ENCODE measurements at places on chromosomes 11 and 22.

DNA sequence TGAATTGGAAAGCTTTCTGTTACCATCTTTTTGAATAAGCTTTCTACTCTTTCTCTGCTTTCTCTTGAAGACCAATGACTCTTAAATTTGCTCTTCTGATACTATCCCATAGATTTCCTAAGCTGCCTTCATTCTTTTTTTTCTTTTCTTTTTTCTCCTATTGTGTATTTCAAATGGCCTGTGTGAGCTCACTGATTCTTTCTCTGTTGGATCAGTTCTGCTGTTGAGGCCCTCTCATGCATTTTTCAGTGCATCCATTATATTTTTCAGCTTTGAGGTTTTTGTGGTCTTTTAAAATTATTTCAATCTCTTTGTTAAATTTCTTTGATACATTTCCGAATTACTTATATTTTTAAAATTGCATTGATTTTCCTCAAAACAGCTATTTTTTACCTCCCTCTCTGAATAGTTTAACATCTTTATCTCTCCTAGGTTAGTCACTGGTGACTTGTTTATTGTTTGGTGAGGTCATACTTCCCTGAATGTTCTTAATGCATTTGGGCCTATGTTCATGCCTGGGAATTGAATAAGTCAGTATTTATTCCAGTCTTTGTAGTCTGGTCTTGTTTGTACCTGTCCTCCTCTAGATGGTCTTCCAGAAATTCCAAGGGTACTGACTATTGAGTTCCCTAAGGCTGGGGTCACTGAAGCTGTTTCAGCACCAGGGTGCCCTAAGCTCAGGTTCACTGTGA lies 110.6 kb upstream of the SERPIND1 start:
- DNase-seq, result no peak

DNA sequence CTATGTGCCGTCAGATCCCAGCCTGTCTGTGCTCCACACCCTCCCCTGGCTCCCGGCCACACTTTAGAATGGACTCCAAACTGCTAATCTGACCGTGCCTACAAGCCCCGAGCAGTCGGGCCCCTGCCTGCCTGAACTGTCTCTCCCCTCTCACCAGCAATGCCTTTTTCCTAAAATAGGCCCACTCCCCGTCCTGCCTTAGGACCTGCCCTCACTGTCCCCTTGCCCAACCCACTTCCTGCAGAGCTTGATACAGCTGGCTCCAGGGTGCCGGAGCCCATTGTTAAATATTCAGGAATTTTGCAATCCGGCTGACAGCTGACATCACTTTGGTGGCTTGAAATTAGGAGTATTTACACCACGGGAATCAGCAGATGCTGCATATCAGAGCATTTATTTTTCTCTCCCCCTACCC lies 21.4 kb downstream of the MN1 start:
- no peak for DNase-seq

- no peak for DNase-seq
These were observed 8.5 kb downstream of the CCDC88B start for GRCh38 chr11:64348383-64349024.

- DNase-seq, result no peak
These were observed 273.5 kb upstream of the MPPED2 start for GRCh38 chr11:30859669-30860068.

DNA sequence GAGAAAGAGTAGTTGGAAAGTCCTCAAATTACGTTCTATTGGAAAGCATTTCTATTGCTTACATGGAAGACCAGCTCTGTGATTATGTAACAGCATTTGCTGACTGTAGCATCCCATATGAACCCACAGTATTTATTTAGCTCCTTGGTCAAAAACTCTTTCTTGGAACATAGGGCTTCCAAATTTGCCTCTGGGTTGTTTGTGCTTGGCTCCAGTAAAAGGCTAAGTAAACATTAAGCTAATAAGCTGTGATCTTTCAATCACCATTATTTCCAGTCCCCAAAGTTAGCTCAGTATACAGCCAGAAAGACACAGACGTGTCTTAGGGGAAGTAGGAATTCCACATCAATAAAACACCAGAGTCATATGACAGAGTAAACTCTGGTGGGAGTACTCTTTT lies 668.8 kb downstream of the DLG2 start:
- no peak for DNase-seq

GRCh38 chr22:40624770-40625169 lies 11.7 kb downstream of the MRTFA start:
- no peak for DNase-seq

- DNase-seq, result no peak
These were observed 88.1 kb downstream of the XRRA1 start for GRCh38 chr11:74860743-74861142.

GRCh38 chr11:26649884-26650283 lies 72.0 kb downstream of the SLC5A12 start:
- DNase-seq, result peak; percentile 80

DNA sequence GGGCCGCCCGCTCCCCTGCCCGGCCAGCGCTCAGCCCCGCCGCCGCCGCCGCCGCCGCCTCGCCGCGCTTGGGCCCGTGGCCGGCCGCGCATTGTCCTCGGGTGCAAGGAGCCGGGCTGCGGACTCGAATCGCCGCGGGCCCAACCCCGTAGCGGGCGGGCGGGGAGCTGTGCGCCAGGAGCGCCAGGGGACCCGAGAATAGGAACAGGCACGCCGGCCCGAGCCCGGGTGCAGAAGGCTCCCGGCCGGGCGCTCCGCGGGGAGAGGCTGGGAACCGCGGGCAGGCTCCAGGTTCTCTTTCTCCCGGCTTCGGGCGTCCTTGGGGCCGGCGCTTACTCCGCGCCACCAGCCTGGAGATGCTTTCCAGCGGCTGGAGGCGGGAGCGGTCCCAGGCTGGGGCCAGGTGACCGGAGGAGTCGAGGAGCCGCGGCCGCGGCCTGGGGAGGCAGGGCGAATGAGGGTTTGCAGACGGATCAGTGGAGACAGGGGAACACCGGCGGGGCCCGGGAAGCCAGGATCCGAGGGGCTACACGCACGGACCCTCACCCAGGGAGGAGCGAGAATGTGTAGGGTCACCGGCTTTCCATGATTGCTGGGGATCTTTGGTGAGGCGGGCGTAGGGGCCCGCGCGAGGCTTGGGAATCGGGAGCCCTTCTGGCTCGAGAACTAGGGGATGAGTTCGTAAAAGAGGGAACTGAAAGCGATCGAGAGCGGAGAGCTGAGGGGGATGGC lies 726 bp downstream of the PKNOX2 start:
- no peak for DNase-seq
